ENCODE measurements at places on chromosomes 1 and 21.

- DNase-seq, result no peak
Observed at GRCh38 chr1:217989510-217989909, 295.6 kb upstream of the RRP15 start.

- no peak for DNase-seq
Observed at GRCh38 chr1:98364544-98364943, 297.0 kb upstream of the SNX7 start.

- DNase-seq, result no peak
Observed at GRCh38 chr1:26854906-26855305, 8.0 kb upstream of the SFN start.

GRCh38 chr1:67174716-67175284 lies 8.5 kb downstream of the IL23R start:
- DNase-seq, result no peak

DNA sequence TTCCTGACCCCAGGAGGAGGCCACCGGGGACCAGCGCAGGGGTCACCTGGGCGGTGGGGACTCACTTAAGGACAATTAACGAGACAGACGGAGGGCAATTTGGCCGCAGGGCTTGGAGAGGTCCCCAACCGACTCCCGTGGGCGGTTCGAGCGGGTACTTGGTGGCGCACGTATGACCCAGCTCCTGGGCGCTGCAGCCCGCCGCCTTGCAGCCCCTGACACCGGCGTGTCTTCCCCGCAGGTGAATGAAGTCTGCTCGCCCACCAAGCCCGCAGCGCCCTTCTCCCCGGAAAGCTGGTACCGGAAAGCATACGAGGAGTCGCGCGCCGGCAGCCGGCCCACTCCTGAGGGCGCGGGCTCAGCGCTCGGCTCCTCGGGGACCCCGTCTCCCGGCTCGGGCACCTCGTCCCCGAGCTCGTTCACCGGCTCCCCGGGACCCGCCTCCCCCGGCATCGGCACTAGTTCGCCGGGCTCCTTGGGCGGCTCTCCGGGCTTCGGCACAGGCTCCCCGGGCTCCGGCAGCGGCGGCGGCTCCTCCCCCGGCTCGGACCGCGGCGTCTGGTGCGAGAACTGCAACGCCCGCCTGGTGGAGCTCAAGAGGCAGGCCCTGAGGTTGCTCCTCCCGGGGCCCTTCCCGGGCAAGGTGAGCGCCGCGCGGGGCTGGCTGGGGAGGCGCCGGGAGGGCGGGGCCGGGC lies 1.4 kb downstream of the KIF26B start:
- DNase-seq, result no peak

- no peak for DNase-seq
Observed at GRCh38 chr1:55988963-55989452, 590.4 kb downstream of the PLPP3 start.

DNA sequence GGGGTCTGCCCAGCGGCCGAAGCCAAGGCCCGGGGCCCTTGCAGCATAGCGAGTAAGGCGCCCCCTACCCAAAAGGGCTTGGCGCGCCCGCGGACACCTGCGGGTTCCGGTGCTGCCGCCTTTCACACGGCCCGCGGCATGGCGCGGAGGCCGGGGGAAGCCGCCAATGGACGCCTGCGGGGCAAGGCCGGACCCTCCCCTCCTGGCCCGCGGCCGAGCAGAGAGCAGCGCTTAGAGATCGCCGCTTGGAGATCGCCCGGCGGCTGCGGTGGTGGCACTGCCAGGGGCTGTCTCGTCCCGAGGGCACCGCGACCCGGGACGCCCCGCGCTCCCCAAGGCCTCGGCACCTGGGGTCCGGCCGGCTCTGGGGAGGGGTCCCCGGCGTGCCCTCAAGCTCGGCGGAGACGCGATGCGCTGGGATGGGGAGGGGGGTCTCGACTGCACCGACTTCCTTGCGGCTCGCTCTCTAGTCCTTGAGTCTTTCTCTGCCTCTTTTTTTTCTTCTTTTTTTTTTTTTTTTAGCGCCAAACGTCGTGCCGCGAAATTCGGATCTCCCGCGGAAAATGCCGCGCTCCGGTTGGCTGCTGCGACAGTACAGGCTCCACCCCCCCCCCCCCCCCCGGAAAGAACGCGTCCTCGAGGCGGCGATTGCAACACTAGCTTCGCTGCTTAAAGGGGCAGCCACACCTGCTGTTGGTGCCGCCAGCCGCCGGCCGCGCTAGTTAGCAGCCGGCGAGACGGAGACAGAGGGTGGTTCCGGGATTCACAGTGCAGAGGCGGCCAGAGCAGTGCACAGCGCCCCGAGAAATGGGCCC lies at the start of gene E2F2:
E2F2 (minus strand) TSS at position 487 of the 815 bp plus-strand sequence; CDS start at position 47, 440 bp downstream.
- DNase-seq, result peak; percentile 70

GRCh38 chr1:100969327-100969726 lies 56.3 kb downstream of the DPH5 start:
- DNase-seq, result no peak

DNA sequence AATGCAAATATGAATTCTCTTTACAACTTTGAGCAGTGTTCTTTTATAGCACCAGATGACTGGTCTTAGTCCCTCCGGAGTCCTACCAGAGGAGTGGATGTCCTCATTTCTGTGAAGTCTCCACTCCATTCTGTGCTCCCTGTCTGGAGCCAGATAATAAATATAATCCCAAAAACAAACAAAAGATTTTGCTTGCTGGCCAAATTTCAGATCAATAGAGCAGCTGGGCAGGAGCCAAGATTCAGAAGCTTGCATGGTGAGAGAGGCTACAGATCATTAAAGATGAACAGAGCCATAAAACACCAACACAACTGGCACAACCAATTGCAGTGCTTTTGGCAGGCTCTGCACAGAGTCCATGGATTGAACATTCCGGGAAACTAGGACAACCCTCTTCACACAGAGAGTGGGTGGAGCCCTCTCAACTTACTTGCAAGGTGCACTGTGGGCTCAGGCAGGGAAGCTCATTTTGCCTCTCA lies 231.5 kb upstream of the SNX7 start:
- no peak for DNase-seq

- no peak for DNase-seq
Observed at GRCh38 chr1:22691031-22691753, 19.4 kb upstream of the EPHB2 start.

DNA sequence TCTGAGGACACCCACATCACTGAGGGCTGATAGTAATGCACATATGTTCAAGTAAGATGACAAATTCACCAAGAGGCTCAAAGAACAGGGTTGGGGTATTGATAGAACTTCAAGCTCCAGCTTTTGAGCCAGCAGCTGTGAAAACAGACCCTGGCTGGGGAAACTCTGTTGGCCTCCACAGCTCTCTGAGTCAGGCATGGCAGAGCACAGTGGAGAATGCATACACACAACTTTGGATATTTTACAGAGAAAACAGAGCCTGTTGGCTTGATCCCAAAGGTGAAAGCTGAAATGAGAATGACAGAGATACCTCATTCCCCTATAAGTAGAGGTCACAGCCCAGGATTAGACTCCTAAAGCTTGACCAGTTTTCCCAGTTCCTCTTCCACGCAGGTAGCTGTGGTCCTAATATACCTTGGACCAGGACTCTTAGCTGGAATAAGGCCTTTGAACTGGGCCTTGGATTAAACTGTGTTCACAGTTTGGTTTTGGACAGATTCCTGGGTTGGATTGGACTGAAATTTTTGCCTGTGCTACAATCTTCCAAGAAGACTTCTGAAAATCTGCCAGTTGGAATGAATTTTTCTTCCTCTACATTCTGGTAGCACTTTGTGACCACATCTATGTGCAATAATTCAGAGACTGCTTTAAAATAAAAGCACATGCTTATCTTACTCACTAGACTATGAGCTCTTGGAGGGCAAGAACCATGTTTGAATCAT lies 101.6 kb upstream of the HMGB4 start:
- DNase-seq, result no peak

GRCh38 chr1:209647156-209647555 lies 5.1 kb downstream of the LAMB3 start:
- DNase-seq, result no peak

- DNase-seq, result no peak
Observed at GRCh38 chr1:109427171-109427467, 871 bp upstream of the PSMA5 start.

- DNase-seq, result peak; percentile 40
Observed at GRCh38 chr1:30756545-30757351, 826 bp downstream of the LAPTM5 start.

DNA sequence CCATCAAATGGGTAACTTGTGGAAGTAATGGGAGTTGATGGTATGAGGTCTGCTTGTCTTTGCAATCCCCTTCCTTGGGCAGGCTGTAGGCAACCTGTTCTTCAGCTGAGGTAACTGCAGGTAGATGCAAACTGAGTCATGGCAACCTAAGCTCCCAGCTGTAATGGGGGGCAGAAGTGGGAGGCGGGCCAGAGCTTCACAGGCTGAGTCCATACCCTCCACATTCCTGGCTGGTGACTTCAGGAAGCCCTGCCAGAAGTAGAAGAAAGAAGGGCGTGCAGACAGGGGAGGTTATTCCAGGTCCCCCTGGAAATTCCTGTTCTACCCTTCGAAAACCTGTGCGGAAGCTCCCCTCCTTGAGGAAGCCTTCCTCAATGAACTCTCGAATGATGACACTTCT lies 44.9 kb downstream of the ARHGEF11 start:
- DNase-seq, result no peak
